ENCODE measurements at places on chromosomes 3 and 15.

DNA sequence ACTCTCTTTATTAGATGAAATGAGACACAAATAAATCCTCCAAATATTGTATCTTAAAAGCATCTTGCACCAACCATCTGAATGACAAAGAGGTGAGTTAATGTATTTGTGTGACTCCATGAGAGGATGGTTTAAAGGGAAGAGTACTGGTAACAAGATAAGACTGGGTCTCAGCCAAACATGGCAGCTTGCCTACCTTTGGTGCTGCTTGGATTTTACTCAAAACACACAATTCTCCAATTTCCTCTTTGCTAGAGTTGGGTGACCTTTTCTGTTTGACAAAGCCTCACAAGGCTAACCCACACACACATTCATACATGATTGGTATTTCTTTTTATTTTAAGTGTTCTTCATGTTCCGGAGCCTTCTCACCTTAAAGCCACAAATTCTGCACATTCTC, 506.4 kb downstream of the FGF12 start:
- DNase-seq, result no peak

DNA sequence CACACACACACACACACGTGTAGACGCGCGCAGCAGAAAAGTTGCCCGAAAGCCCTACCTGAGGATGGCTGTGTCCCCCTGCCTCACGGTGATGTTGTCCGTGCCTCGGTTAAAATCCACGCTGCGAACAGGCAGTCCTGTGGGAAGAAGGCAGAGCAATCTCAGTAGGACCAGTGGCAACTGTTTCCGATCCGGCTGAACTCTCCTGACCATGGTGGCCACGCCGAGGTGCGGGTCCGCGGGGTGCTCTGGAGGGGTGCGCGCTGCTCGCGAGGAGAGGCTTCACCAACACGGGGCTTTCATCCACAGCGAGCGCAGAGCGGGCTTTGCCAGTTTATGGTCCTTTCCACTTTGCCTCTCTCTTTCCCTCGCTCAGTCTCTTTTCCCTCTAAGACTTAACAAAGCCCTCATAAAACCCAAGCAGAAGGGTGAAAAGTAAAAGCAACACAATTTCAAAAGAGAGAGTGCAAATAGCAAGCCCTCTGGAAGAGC, 422 bp downstream of the LSAMP start:
- peak; percentile 53 for DNase-seq

- no peak for DNase-seq
Observed at GRCh38 chr15:51492528-51492927, 130.0 kb downstream of the DMXL2 start.

DNA sequence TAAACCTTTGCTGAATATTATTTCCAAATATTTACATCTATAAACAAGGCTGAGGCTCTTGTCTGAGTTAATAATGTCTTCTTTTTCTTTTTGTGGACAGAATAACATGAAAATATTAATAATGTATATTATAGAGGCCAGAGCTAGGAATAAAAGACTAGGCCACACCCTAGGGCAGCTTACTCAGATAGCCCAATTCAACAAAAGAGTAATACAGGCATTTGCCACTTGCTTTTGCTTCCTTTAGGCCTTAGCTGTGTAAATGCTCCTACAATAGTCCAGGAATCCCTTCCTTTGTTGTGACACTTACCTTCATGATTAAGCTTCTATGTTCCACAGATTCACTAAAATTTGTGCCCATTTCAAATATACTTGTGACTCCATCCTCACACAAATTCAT, 16.5 kb downstream of the IMPG2 start:
- DNase-seq, result no peak
